Lung microvascular endothelial cell (primary cell): ENCODE measurements at places on chromosomes 3 and 15. TPM values are rescaled to one million over a fixed set of nuclear protein-coding genes. Genes with fewer than 3 reads are reported as not detected.

TSEN2 gene
- total RNA-seq, result 5.4 and 8.7 TPM in 2 replicates

IMPG2 gene
- 0.44 and 0.99 TPM in 2 replicates for total RNA-seq

BSN gene
- total RNA-seq, result under 0.01 TPM in 2 replicates

SOX2 gene
- under 0.01 TPM in 1 of 2 replicates, not detected in the other for total RNA-seq

ZNF620 gene
- 3.5 and 6.5 TPM in 2 replicates for total RNA-seq

SLC12A1 gene
- total RNA-seq, result not detected in 2 replicates

GOLGA8H gene
- total RNA-seq, result 0.20 and 0.87 TPM in 2 replicates

OIP5 gene
- total RNA-seq, result 1.2 and 4.4 TPM in 2 replicates

GOLGA8T gene
- under 0.01 TPM in 1 of 2 replicates, not detected in the other for total RNA-seq

TMCO5A gene
- not detected in 2 replicates for total RNA-seq

FAM107A gene
- 0.20 and 2.2 TPM in 2 replicates for total RNA-seq

QARS1 gene
- total RNA-seq, result 325 and 387 TPM in 2 replicates

NR2E3 gene
- 0.20 and 0.22 TPM in 2 replicates for total RNA-seq

LHFPL4 gene
- under 0.01 TPM in 2 replicates for total RNA-seq

CHRNA3 gene
- total RNA-seq, result not detected in 2 replicates

ARHGAP31 gene
- total RNA-seq, result 19.8 and 21.6 TPM in 2 replicates

GOLGA8J gene
- not detected in 2 replicates for total RNA-seq

CLSTN2 gene
- under 0.01 and 0.20 TPM in 2 replicates for total RNA-seq

ESYT3 gene
- not detected in 2 replicates for total RNA-seq

C15orf62 gene
- total RNA-seq, result 0.22 and 0.40 TPM in 2 replicates

SNX22 gene
- under 0.01 and 0.20 TPM in 2 replicates for total RNA-seq

CFAP44 gene
- total RNA-seq, result 0.22 and 0.79 TPM in 2 replicates

DUOXA2 gene
- total RNA-seq, result not detected in 2 replicates

CD80 gene
- total RNA-seq, result under 0.01 TPM in 1 of 2 replicates, not detected in the other

TAGLN3 gene
- total RNA-seq, result not detected in 2 replicates

GOLGA6A gene
- total RNA-seq, result not detected in 2 replicates

PTX3 gene
- total RNA-seq, result 185 and 311 TPM in 2 replicates

UROC1 gene
- not detected in 2 replicates for total RNA-seq

SAMMSON gene
- total RNA-seq, result not detected in 2 replicates

IL5RA gene
- total RNA-seq, result not detected in 2 replicates

KLHL40 gene
- not detected in 2 replicates for total RNA-seq

MESP1 gene
- total RNA-seq, result under 0.01 and 0.22 TPM in 2 replicates

CIDEC gene
- total RNA-seq, result not detected in 2 replicates

WDR49 gene
- total RNA-seq, result 0.20 and 0.22 TPM in 2 replicates

ARRDC4 gene
- total RNA-seq, result 0.79 and 0.87 TPM in 2 replicates

DUOXA1 gene
- total RNA-seq, result not detected in 2 replicates

KY gene
- total RNA-seq, result not detected in 2 replicates

ADPGK gene
- 25.9 and 39.7 TPM in 2 replicates for total RNA-seq

NUP210 gene
- total RNA-seq, result 0.20 and 0.22 TPM in 2 replicates

P2RY1 gene
- total RNA-seq, result under 0.01 and 0.44 TPM in 2 replicates

BOC gene
- not detected in 2 replicates for total RNA-seq
